ENCODE measurements at places on chromosomes 13 and 19.

DNA sequence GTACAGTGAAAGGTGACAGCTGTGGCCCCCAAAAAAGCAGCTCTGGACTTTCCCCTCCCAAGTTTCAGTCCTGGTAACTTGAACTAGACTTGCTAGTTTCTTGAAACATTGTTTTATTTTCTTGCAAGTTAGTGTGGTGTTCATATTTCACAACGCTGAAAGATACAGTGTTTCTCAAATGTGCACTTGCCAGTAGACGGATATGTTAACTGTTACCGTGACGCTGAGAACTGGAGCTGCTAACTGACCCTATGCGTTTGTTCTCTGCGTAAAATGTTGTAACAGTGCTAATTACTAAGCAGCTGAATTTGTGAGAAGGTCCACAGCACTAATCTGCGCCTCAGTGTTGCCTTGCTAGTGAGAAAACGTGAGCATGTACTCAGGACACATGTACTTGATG is 79.6 kb downstream of the GGACT start:
- no peak for DNase-seq

DNA sequence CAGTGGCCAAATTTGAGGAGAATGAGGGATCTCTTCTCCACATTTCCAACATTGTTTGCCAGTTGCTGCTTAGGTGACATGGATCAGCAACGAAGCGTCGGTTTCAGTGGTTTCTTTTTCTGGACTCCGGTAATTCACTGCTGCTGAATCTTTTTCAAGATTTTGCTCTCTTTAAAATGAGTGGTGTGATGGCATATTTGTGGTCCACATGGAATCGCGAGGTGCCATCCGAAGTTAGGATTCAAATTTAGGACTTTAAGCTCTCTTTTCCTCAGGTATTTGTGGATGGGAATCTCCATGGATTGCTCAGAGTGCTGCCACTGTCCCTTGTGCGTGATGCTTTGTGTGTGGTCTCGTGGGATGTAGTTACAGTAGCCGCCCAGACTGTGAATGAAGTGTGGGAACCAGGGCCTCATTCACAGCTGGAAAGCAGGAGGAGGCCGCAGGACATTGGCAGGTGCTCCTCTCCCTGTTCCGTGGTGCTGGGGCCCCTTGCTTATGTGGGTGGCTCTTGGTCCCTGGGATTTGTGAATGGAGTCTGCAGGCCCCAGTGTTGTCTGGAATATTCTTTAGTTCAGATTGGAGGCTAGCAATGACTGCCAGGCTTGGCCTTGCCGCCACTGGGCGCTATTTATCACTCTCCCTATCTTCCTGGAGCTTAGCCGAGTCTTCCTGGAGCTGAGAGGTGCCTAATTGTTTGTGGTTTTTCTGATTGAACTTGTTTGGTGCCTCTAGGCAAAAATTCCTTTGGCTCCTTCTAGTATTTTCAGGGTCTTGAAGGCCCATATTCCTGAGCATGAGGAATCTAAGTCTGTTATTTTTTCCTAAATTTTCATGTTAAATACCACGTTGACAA is 1.5 kb downstream of the ILF3 start:
- no peak for DNase-seq

- peak; percentile 92 for DNase-seq
These were observed 5.2 kb downstream of the LCP1 start for GRCh38 chr13:46176756-46177155.

DNA sequence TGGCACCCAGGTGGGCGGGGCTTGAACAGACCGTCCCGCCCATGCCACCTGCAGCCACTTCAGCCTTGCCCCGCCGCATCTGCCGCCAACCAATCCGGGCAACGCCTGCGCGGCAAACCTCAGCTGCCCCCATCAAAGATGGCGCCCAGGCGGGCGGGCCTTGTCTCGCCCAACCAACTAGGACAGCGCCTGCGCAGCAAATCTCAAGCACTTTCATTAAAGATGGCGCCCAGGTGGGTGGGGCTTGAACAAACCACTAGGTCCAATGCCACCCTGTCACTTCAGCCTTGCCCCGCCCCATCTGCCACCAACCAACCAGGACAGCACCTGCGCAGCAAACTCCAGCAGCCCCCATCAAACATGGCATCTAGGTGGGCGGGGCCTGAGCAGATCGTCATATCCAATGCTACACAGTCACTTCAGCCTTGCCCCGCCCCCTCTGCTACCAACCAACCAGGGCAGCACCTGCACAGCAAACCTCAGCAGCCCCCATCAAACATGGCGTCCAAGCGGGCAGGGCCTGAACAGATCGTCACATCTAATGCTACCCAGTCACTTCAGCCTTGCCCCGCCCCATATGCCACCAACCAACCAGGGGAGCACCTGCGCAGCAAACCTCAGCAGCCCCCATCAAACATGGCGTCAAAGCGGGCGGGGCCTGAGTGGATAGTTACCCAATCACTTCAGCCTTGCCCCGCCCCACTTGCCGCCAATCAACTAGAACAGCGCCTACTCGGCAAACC is 1.4 kb downstream of the PEG3 start:
- DNase-seq = no peak

- DNase-seq = no peak
These were observed 40.8 kb downstream of the RCBTB2 start for GRCh38 chr13:48492096-48492440.

GRCh38 chr13:110574161-110574560 is 12.6 kb upstream of the RAB20 start:
- DNase-seq = no peak

DNA sequence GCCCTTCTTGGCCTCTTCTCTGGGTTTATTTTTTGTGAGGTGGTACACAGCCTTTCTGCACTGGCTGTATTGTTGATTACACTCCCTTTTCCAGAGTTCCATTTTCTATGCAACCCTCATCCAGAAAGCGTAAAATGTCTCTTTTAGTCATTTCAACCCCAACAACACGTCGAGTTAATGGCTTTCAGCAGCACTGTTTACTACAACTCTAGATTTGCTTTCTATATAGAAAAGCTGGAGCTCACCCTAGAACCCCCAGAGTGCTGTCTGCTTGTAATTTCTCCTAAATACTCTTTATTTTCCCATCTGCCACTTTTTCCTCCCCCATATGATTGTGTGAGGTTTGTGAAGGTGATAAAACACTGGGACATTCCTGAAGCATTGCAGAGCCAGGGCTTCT is 148.9 kb upstream of the TMTC4 start:
- no peak for DNase-seq

- DNase-seq = no peak
These were observed 14.9 kb downstream of the PLA2G4C start for GRCh38 chr19:48095612-48096175.

DNA sequence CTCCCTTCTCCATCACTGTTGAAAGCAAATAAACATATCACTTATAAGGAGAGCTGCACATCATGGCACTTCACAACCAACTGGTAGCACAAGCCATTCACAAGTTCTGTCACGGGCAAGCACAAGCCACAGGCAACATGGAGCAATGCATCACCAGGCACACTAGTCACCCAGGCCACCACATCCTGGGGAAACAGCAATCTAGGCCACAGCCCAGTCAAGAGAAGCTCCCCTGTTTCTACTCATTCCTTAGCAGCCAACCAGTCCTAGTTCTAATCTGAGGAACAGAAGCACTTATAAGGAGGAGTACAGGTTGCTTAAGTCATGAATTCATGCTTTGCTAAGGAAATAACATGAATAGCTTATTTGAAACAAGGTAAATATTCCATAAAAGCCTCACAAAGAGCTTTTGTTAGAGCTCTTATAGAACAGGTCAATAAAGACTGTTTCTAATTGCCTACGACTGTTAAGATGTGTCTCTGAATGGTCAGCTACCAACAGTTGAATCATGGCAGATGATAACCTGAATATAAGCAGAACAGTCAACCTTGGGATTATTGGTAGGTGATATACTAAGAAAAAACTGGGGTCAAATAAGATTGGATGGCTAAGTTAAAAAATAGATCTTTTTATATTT is 169.0 kb downstream of the TBC1D4 start:
- DNase-seq = no peak

DNA sequence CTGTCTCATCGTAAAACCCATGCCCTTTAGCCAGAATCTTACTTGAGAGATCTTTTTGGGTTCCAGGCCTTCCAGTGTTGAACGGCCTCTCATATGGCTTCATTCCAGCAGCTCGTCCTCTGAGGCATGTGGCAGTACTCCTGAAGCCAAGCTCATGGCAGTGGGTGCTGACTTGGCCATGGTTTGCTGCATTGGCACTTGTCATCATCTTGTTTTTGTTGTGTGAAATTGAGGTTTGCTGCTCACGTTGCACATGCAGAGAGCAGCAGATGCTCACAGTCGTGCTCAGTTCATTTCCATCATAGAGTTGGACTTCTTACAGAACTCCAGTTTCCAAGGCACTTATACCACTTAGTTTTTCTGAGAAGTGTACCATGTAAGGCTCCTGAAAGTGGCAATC is 14.9 kb downstream of the TEX29 start:
- DNase-seq = no peak

GRCh38 chr13:44412346-44412935 is 38.8 kb downstream of the SERP2 start:
- DNase-seq = no peak

- no peak for DNase-seq
These were observed 206.4 kb downstream of the NHLRC3 start for GRCh38 chr13:39244561-39245230.

- DNase-seq = peak; percentile 72
These were observed 298.8 kb downstream of the SHISA2 start for GRCh38 chr13:25752957-25753551.

DNA sequence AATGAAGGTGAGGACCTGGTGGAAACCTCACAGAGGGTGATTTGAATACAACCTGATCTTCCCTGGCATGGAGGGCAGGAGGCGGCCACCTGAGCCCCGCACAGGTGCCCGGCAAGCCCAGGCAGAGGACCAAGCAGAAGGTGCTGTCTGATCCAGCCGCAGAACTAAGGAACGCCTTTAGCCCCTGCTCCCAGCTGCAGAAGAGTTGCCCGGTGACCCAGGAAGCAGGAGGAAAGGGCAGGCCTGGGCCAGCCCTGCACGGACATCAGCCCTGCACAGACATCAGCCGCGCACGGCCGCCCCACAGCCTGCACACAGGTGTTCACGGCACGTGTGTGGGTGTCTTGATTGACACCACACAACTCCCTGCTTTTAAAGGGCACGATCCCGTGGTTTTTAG is 43.1 kb downstream of the RASA3 start:
- no peak for DNase-seq

DNA sequence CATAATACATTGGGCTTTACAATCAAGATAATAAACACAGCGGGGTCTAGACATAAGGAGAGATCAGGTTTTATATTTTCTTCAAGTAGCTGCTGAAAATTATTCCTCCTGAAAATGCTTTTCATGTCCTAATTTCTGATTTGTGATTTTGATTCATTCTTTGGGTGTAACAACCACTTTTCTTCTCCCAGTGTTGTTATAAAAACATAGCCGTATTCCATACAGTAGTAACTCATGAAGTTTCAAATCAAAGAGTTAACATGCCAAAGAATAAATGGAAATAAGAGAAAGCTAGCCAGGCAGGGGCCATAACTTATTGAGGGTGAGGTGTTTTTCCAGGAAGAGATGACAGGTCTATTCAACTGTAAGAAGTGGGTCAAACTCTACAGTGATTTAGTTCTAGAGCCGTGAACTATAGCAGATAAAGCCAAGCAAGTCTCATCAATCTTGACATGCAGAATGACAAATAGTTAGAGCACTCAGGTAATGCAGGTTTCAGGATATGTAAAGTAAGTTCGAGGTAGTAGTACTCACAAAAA is 934.4 kb upstream of the SLITRK1 start:
- DNase-seq = no peak

- DNase-seq = no peak
These were observed 138.2 kb downstream of the PIBF1 start for GRCh38 chr13:72920097-72920496.

- DNase-seq = no peak
These were observed 9.4 kb downstream of the LRP3 start for GRCh38 chr19:33203529-33203928.

DNA sequence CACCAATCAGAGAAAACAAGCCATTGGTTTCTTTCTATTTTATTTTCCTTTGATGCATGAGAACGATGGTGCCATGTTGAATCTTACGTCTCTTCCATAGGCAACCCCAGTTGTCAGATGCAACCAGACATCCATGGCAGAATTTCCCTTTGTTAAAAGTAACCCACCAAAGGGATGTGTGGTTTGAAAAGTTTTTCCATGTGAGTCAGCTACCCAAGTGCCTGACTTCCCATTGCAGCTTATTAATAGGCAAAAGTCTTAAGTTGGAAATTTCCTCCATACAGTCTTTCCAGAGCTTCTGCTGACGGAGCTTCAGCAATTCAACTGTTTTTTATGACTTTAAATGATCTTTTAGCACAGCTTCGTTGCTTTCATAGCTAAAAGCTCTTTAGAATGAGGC is 73.8 kb upstream of the FAM216B start:
- DNase-seq = no peak

- DNase-seq = no peak
These were observed 80.0 kb downstream of the KDM4B start for GRCh38 chr19:5048727-5049553.

DNA sequence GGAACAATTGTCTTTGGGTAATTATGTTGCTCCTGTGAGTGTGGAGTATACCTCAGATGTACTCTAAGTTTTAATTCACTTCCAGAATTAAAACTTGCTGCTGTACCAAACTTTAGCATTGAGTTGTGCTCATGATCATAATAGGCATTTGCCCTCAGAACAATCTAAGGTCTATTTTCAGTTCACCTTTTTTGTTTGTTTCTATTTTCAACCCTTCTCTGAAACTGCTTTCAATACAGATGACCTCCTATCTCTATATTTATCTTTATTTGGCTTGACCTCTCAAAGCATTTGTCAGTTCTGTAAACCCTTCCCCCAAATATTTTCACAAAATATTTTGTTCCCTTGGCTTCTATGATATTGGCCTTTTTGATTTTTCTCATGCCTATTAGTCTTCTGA is 873.0 kb downstream of the OLFM4 start:
- DNase-seq = no peak

GRCh38 chr13:72599178-72599743 is 128.2 kb downstream of the MZT1 start:
- no peak for DNase-seq

DNA sequence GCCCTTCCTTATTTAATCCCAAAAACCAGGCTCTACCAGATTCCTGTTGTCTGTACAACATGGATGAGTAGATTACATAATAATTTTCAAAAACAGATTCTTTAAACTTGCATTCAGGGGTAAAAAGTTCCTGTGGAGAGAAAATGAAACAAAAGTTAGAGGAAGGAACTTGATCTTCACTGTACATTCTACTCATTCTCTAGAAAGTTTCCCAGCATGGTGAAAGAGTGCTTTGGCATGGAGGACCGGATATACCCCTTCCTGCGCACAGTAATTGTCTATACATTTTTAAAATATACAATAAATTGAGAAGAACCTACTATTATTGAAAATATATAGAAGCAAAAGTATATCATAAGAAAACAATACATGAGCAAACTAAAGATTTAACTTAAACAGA is 274.2 kb downstream of the ITGBL1 start:
- DNase-seq = no peak

GRCh38 chr19:19152668-19153384 is 14.5 kb upstream of the TMEM161A start:
- DNase-seq = no peak

DNA sequence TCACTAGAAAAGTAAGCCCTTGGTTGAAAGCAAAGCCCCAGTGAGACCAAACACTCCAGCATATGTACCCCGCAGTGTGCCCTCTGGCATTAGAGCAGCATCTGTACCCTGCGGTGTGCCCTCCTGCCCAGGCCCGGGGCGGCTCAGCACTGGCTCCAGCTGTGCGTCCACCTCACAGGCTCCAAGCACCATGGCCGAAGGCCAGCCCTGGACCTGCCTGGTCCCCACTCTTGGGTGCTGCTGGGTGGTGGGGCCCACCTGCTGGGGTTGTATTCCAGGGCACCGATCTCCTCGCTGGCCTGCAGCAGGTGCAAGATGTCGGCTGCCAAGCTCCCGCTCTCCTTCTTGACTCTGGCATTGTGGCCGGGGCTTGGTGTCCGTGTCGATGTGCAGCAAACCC is 230.2 kb downstream of the TUBA3C start:
- no peak for DNase-seq

Data from GDM1 (cell line).